Amniotic epithelial cell (primary cell): ENCODE measurements at places on chromosomes 6 and 20.
A peak's percentile ranks its signal among the peaks of the same experiment; 100 is the strongest.

DNA sequence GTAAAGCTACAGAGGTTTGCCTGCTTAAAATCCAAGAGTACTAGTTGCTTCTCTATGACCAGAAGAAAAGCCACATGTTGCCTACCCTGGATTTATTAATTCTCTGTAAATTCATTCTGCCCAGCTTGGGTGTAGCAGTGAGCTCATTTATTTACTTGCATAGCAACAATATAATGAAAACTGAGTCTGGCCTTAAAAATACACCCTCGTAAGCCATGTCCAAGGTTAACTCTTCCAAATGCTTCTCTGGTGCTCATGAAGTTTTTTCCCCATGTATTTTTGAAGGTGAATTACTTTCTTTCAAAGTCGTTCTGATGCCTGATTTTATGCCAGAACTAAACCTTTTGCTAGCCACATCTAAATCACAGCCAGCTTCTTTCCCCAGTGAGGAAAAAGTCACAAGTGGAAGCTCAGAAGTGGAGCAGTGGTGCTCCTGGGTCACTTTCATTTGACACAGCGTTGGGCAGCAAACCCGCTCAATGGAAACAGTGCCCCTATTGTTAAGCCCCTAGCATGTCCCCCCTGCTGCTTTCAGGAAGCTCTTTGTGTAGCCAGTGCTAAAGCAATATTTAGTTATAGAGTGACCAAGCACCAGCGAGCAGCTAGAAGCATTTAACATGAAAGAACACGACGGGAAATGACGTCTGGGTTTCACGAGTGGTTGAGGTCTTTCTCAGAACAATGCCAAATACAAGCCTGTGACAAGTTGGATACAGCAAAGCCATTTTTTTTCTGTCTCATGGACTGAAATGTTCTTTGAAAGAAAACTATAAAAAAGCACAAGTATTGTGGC, 29.8 kb downstream of the NEDD9 start:
- no peak for DNase-seq

GRCh38 chr6:129786548-129786947, 74.6 kb downstream of the TMEM244 start:
- peak; percentile 47 for DNase-seq

DNA sequence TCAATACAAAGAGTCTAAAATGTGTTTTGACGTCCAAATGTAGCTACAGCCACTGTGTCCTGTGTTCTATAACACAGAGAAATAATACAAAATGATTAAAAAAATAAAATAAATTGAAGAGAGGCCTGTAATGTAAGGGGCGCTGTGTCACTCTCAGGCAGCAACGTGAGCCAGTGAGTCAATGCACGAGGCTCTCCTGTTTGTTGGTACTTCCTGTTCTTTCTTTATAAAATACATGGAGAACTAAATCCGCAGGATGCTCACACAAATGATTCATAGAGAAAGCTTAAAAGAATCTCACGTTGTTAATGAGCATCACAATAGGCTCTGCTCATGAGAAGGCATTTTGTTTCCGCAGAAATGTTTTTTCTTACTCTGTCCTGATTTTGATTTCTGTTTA, 635.0 kb upstream of the AGPAT4 start:
- no peak for DNase-seq

GRCh38 chr6:41691426-41692079, 43.9 kb downstream of the TFEB start:
- no peak for DNase-seq

DNA sequence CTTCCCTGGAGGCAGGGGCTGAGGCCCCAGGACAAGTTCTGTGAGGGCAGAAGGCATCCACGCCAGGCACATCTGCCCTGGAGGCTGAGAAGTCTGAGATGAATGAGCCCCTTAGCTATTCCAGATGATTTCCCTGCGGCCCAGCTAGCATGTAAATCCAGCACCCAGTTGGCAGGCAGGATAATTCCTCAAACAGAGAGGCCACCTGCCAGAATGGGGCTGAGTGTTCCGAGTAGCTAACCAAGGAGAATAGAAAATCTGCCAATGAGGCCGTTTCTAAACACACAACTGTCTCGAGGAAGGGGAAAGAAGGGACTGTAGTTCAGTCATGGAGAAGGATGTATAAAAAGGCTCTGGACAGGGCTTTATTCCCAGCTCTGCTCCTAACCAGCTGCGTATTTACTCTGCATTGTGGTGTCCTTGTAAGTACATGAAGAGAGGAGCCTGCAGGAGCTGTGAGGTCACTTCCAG, 211.4 kb upstream of the CDYL start:
- DNase-seq: peak; percentile 19

DNA sequence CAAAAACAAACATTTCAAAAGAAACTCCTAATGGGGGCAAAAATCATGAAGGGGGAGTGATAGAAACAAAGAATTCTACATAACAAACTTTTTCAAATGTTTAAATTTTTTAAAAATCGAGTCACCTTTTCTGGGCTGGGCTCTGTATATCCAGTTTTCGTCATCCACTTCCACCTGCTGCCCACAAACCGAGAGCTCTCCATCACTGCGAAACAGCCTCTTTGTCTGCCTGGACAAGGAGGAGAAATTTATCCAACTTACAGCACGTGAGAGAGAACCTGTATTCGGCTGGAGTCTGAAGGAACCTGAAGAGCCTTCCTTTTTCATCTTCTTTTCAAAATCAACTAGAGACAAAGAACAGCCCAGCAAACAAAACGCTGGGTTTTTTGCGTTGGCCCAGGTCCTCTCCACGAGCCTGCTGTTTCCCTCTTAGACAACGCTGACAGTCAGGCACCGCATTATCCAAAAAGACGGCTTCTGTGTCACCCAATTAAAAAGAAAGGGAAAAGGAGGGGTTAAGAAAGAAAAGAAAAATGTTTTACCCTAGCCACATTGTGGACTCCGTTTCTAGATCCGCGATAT, 72.4 kb upstream of the NHSL1 start:
- no peak for DNase-seq

DNA sequence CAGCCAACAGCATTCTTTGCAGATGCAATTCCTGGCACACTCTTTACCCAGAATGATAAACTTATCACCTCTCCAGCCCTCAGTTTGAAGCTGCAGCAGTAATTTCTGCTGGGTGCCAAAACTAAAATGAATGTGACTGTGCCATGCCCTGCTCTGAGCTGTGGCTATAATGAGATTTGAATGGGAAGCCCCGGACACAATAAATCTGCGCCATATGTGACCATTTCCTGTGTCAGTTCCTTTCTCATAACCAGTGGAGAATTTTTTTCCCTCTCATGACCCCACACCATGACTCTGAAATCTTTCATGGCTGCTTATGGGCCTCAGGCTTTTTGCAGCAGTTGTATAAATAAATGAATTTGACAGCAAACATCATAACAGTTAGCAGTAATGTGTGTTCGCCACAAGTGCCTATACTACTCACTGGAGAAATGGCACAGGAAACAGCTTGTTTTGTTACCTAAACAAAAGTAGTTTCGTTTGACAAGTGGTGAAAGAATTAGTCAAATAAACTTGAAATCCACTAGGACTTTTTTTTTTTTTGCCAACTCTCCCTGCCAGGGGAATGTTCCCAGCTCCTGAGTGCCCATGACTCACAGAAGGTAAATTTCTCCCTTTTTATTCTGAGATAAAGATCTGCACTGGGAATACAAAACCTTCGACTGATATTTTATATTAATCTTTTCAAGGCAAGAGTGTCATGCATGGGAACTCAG, 408.4 kb downstream of the PKHD1 start:
- DNase-seq: no peak

GRCh38 chr20:48564982-48565539, 262.7 kb downstream of the PREX1 start:
- DNase-seq: no peak

DNA sequence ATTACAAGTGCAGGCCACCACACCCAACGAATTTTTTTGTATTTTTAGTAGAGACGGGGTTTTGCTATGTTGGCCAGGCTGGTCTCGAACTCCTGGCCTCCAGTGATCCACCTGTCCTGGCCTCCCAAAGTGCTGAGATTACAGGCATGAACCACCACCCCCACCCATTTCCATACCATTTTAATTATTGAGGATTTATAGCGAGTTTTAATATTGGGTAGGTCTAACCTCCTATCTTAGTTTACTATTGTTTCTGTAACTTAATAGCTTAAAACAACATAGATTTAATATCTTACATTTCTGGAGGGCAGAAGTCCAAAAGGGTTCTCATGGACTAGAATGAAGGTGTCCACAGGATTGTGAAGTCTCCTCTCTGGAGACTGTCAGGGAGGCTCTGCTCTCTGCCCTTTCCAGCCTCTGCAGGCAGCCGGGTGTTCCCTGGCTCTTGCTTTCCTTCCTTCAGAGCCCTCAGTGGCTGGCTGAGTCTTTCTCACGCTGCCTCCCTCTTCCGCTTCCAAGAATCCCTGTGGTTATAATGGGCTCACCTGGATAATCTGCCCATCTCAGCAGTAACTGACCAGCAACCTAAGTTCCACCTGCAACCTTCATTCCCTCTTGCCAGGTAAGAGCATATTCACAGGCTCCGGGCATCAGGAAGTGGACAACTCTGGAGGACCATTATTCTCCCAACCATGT, 18.6 kb upstream of the BCAS4 start:
- no peak for DNase-seq

DNA sequence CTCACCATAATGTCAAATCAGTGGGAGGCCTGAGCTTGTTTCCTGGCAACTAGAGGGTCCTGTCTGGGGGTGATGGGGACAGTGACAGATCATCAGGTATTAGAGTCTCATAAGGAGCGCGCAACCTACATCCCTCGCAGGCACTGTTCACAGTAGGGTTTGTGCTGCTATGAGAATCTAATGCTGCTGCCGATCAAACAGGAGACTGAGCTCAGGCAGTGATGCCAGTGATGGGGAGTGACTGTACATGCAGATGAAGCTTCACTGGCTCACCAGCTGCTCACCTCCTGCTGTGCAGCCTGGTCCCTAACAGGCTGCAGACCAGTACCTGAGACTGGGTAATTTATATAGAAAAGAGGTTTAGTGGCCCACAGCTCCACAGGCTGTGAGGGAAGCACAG, 147.3 kb downstream of the TTLL2 start:
- no peak for DNase-seq

- no peak for DNase-seq
These were observed 237.4 kb downstream of the PTPRK start for GRCh38 chr6:128282961-128283360.

DNA sequence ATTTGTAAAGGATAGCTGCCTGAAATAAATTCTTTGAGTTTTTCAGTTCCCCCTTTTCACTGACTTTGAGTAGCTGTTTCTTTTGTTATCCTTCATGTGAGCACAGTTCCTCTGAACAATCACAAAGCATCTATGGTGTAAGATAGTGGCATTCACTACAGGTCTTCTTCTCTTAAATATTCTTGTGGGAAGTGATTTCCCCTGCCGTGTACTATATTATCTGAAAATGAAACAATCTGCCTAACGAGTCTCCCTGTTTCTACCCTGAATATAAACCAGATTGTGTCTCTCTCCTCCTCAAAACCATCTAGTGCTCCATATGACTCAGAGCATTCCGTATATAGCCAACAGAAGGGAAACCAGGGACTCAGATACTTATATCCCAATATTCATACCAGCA, 380.1 kb upstream of the SOX4 start:
- no peak for DNase-seq

DNA sequence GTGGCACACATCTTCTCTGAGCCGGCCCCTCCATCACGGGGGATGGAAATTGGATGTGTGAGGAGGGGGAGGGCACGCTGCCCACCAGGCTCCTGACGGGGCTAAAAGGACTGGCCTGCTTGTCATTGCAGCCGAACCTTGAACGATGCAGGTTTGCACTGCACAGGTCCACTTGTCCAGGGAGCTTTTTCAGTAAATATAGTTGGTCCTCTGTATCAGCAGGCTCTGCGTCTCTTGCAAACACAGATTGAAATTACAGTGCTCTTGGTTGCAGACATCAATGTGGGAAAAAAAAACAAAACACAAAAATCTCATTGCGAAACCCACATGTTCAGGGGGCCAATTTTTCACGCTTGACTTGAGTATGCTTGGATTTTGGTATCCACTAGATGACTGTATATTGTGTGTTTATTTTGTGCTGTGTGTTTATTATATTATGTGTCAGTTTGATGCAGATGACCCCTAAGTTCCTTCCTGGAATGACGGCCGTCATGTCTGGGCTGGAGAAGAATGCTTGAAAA, 29.2 kb downstream of the ERMARD start:
- DNase-seq: peak; percentile 37

DNA sequence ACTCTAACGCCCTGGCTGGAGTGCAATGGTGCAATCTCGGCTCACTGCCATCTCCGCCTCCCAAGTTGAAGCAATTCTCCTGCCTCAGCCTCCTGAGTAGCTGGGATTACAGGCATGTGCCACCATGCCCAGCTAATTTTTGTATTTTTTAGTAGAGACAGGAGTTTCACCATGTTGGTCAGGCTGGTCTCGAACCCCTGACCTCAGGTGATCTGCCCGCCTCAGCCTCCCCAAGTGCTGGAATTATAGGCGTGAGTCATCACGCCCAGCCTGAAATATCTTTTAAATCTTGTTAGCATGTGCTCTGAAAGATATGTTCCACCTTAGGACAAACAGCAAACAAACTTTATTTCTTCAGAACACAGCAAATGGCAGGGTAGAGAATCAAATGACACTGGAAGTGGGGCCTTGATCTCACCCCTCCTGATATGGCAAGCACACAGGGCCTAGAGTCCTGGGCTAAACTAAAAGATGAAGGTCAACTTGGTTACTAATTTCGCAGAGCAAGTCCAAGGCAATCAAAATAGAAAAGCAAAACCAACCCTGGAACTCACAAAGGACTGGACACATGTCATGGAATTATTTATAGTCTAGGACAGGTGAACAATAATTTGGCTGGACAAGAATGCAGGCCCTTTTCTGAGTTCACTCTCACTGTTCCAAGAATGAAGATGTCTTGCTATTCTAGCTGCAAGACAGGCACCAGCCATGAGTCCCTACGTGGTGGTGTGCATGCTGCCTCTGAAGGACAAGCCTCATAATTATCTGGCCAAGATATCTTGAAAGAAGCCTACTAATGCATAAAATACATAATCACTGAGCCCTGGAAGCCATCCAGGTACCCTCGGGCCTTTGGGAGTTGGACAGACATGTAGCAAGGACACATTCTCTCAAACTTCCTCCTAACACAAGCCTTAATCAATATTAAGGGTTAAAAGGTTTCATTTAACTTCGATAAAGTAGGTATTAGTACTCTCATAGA, 35.6 kb downstream of the B4GALT5 start:
- DNase-seq: no peak

DNA sequence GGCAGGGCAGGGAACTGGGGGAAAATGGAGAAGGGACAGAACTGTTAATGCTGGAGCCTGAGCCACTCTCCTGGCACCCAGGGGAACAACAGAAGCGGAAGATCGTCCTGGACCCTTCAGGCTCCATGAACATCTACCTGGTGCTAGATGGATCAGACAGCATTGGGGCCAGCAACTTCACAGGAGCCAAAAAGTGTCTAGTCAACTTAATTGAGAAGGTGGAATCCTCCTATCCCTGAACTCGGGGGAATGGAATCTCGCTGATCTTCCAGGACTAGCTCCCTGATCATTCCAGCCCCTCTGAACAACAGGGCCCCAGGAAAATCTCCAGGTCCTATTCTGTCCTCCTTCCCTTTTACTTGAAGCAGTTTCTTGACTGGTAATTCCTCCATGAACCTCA, 2.0 kb downstream of the CFB start:
- DNase-seq: no peak

DNA sequence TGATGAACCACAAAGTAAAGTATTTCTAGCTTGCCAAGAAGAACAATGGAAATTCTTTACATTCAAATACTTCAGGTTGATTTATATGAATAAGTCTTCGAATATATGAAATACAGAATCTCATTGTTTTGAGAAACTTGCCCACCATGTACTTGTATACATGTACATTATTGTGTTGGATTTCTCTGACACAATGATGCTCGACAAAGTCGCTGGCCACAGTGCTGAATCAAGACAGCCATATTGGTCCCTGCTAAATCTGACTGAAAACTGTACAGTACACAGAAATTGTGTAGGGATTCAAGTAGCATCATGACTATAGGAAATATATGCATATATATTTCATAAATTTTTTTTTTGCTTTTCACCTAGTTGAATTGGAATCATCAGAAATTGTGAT, 13.1 kb upstream of the LIN28B start:
- DNase-seq: peak; percentile 46
